Nephron progenitor cell (in vitro differentiated cells): ENCODE measurements at places on chromosomes 2 and 18.

DNA sequence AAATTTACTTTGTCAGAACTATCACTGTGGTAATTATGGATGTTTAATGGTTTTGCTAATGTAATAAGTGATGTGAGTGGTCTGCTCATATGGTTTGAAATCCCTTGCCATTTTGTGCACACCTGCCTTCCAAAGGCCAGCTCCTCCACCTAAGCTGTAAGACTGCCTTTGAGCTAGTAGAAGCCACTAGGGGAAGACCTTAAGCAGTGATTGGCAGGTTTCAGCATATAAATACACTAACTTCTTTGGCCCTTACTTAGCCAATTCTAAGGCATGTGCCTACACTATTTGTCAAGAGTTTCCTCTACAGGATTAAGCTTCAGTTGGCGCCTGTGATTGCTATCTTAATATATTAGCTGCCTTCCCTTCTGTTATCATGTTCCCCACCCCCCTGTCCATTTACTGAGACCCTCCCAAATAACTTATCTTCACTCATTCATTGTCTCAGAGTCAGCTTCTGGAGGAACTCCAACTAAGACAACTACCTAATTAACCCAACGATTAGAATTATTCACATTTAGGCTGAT lies 141.1 kb downstream of the MBD5 start:
- DNase-seq: no peak

DNA sequence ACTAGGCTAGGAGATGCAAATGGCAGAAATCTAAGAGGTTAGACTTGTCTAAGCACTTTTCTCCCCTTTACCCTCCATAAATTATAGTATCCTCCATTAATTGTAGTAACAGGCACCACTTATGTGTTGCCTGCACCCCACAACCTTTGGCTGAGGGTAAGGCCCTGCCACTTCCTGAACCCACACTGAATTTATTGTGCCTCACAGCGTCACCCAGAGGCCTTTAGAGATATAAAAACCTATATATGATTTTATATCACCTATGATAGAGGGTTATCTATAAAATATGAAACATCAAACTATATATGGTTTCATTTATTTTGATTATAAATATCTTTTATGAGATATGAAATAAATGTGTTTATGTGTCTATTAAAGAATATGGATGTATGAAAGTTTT lies 2.6 kb downstream of the UGT1A9 start:
- DNase-seq: no peak

DNA sequence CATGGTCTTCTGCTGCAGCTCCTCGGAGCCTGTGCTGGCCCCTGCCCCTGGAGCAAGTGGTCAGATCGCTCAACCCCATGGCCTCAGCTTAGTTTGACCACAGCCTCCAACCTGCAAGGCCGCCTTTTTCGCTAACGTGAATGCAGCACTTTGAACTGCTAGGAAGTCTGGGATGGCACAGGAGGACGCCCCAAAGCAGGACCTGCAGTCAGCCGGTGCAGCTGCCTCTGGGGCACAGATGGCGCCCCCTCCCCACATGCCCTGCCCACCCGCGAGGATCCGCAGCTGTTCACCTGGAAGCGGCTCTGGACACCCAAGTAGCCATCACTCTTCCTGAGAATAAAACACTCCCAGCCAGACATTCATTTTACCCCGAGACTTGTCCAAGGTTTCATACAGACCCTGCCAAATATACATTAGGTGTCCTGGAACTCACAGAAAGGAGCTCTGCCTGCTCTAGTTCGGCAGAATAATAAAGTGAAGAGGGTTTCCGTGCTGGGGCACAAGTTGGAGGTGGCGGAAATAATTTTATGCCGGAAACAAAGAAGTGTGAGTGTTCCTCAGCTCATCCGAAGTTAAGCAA lies 510.1 kb downstream of the EIPR1 start:
- no peak for DNase-seq

DNA sequence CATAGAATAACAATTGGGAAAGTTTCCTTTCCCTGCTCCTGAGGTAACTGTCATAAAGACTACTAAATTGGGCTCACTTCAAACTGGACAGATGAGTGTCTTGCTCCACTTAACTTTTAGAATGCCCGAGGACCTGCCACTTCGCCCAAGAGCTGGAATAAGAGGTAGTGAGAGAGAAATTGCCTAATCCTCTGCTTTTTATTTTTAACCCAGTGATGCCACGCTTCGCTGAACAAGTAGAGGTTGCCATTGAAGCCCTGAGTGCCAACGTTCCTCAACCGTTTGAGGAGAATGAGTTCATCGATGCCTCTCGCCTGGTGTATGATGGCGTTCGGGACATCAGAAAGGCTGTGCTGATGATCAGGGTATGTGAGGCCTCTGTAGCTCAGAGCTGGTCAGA lies 269.4 kb upstream of the LRRTM1 start:
- no peak for DNase-seq

- no peak for DNase-seq
Measured at GRCh38 chr2:136651456-136652010, 113.8 kb upstream of the THSD7B start.

- no peak for DNase-seq
Measured at GRCh38 chr2:101737478-101738255, 40.2 kb downstream of the MAP4K4 start.

GRCh38 chr2:202643012-202643858 lies 8.5 kb downstream of the FAM117B start:
- no peak for DNase-seq

DNA sequence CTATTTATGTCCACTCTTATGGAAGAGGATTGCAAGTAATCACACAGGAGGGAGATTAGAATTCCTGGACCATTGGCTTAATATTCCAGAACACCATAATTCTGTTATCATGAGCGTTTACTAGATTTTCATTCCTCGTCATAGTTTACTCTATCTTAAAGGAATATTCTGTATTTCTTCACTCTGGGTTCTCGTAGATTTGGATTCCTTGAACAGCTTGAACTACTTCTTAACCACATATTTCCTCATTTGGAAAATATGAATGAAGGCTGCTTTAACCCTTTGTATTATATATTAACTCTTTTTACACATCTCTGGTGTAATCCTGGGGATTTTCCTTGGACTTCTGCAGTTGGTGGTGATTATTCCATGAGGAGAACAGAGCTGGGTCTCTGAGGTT lies 46.3 kb upstream of the CCBE1 start:
- DNase-seq: no peak

- DNase-seq: no peak
Measured at GRCh38 chr2:237270520-237270919, 143.4 kb downstream of the COL6A3 start.

DNA sequence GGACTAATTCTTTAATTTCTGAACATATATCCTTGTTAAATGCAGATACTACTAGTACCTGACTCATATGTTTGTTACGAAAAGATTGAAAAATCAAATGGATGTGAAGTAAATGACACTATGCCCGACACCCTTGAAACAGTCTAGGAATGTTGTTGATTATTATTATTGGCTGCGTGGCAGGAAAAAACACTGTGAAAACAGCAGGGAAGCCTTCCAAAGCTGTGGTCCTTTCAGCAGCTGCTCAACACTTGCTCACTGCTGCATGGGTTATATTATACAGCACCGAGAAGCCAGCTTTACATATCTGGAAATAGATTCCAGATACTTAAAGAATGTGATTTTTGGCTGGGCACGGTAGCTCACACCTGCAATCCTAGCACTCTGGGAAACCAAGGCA lies 26.5 kb downstream of the CRYGD start:
- DNase-seq: no peak

- no peak for DNase-seq
Measured at GRCh38 chr2:10031886-10032745, 11.2 kb upstream of the KLF11 start.

DNA sequence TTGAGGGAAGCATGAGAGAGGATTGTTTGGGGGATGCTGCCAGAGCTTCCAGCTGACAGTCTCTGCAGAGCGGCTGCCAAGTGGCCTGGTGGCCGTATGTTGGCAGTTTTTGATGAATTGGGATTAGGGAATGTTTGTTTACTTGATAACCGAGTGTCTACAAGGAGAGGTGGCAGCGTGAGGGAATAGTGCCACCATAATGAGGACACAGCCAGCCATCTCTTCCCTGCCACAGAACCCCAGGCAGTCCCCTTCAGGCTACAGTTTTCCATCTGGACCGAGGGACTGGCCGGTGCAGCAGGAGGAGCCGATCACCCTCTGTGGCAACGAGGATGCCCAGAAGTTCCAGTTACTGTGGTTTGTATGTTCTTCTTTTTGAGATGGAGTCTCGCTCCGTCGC lies 55.2 kb downstream of the TRAPPC12 start:
- DNase-seq: no peak
